Stimulated activated CD4-positive, alpha-beta T cell treated with anti-CD3 and anti-CD28 coated beads, TNF-alpha, amount 100 ng/mL, for 48 hours (primary cell): ENCODE measurements at places on chromosomes 12 and 14.
A peak's percentile ranks its signal among the peaks of the same experiment; 100 is the strongest.

DNA sequence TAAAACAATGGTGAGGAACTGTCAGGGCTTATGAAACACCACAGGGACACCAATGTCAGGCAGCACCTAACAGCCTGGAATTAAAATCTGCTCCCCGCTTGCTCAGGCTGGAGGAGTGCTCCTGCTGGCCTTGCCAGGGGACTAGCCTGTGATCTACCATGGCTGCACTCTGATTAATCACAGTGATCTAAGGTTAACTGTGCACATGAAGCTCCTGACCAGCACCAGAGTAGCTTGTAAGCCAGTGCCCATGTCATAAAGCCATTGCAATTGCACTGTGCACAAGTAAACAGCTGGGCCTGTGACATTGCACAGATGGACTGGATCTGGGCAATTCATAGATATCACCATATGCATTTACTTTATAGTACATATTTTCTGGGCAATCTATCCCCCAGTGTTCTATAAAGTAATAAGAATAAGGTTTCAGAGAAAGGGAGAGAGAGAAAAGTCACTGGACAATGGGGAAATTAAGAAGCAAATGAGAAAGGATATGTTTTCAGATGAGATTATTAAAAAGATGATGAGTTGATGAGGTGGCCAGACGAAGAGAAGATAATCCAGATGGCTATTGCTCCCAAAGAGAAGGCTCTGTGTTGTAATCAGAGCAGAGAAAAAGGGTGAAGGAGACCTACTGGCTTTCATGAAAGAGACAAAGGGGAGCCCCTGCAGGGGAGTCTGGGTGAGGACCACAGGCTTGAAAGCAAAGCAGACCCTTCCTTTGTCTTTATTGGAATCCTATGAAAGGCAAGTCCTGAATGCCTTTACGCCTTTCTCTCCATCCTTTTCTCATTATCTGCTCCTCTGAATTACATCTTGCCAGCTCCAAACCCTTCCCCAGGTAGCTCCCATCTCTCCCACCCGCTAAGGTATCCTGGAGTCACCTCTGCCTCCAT, 145.8 kb downstream of the SLC38A6 start:
- no peak for DNase-seq

DNA sequence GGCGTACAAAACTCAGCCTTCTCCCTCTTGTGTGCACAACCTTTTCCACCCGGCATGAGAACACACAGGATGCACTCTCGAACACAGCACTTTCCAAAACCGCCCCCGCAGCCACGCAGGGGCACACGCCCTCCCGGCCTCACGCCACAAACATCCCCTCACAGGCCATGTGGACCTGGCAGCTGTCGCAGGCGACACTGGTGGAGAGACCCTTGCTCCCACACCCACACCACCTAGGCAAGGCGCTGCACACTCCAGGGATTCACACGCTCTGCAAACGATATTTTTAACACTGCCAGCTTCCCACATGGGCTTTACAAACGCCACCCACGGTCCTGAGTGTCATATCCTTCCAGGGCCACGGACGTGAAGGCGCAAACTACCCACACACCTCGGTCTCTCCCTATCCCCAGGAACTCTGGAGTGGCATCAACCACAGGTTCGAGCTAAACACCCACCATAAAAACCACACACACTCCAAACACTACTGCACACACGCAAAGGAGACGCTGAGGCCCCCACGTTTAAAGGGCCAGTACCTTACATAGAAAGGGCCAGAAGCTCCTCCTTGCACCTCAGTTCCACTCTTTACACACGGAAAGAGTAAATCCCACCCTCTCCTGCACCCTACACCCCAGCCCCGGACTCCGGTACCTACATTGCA, 12.4 kb upstream of the ITGB7 start:
- DNase-seq = peak; percentile 66

DNA sequence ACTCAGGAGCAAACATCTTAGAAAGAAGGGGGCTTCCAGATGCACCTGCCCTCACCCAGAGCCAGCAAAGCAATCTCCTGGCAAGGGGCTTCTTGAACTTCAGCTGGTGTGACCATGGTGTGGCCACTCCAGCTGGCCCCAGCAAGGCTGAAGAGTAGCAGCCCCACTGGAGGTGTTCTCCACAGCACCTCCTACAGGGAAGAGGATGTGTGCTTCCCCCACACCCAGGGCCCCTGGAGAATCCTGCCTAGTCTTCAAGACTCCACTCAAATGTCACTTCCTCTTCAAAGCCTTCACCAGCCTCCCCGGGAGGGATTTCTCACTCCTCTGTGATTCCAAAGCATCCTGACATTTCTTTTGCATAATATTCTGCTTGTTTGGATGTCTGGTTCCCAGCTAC, 8.5 kb downstream of the RAB15 start:
- DNase-seq = no peak

DNA sequence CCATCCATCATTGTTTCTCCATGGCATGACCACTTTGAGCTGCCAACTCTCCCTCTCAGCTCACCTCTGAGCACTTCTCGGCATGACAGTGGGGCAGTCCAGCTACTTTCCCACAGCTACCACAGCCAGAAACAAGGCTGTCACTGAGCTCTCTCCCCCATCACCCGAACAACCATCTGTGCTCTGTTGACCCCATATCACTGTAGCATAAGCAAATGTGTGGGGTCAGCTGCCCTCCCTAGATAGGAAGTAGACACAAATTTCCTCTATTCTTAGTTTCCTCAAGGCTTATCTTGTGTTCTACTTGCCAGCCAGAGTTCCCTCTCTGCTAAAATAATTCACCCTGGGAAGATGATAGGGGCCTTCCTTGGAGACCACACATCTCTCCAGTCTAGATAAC, 82.6 kb upstream of the FUT8 start:
- DNase-seq = no peak

DNA sequence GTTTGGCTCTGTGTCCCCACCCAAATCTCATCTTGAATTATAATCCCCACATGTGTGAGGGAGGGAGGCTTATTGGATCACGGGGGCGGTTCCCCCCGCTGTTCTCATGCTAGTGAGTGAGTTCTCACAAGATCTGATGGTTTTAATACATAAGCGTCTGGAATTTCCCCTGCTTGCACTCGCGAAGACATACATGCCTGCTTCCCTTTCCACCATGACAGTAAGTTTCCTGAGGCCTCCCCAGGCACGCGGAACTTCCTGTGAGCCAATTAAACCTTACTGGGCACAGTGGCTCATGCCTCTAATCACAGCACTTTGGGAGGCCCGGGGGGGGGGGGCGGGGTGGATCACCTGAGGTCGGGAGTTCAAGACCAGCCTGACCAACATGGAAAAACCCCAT, 60.8 kb downstream of the R3HDM2 start:
- no peak for DNase-seq

DNA sequence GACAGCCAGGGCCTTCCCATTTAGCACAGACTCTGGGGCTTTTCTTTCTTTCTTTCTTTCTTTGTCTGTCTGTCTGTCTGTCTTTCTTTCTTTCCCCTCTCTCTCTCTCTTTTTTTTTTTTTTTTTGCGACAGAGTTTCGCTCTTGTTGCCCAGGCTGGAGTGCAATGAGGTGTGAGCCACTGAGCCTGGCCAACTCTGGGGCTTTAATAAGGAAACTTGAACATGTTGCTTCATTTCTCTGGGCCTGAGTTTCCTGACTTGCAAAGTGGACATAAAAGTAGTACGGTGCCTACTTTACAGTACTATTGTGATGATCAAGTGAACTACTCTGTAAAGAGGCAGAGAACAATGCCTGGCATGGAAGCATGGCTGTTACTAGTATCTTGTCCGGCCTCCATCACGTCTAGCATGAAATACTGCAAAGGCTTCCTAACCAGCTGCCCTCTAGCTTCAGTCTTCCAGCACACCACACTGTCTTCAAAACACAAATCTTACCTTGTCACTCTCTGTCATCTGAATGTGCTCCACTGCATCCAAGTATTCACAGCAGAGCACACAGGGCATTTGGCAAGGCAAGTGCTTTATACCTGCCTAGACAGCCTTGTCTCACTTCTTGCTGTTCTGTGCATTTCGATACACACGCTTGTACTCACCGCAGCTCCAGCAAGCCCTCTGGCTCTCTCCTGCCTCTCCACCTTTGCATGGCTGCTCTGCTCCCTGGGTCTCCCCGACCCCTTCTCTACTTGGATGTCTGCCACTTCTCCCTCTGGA, 96.7 kb downstream of the IRF2BPL start:
- DNase-seq = no peak

DNA sequence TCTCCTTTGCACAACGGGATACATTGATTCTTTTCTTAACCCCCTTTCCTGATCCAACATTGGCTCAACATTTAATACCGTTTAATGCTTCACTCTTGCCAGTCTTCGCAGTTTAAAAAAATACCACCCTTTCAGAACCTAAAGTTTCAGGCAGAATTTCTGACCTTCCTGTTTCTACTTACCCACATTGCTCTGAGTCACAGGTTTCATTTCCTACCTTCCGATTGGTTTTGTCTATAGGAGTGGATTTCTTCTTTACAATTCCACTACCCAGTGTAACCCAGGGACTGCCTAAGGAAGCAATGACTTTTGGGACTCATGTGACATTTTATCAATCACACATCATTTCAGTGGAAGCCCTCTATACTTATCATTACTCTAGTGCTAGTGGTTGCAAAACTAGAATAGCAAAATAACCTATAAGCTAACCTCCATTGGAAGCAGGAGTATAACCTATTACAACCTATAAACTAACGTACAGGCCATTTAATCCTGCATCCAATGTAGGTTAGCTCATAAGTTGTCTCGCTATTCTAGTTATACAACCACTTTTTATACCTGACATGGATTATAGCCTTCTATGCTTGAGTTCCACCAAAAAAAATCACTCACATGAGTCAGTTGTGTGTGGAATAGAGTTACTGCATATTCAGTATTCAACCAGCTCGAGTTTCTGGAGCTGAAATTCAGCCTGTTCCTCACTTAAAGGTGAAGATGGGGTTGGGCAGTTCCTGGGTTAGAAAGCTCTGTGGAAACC, 64.9 kb upstream of the KITLG start:
- DNase-seq = no peak

DNA sequence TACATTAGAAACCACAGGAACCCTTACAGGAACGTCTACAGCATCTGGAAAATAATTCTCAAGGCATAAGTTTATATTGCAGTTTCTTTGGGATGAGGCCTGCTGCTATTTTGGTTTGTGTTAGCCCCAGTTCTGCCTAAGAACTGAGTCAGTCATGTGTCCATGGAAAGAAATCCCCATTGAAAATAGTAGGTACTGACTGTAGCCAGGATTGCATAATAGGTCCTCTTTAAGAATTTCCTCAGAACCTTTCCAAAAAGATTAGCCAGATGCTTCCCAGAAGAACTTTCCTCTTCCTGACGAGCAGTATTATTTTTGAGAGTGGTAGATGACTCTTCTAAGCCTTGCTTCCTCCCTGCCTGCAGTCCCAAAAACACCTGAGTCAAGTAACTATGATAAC, 52.6 kb downstream of the RASSF8 start:
- no peak for DNase-seq

- no peak for DNase-seq
These were observed 852 bp downstream of the COX16 start for GRCh38 chr14:70358631-70359030.

DNA sequence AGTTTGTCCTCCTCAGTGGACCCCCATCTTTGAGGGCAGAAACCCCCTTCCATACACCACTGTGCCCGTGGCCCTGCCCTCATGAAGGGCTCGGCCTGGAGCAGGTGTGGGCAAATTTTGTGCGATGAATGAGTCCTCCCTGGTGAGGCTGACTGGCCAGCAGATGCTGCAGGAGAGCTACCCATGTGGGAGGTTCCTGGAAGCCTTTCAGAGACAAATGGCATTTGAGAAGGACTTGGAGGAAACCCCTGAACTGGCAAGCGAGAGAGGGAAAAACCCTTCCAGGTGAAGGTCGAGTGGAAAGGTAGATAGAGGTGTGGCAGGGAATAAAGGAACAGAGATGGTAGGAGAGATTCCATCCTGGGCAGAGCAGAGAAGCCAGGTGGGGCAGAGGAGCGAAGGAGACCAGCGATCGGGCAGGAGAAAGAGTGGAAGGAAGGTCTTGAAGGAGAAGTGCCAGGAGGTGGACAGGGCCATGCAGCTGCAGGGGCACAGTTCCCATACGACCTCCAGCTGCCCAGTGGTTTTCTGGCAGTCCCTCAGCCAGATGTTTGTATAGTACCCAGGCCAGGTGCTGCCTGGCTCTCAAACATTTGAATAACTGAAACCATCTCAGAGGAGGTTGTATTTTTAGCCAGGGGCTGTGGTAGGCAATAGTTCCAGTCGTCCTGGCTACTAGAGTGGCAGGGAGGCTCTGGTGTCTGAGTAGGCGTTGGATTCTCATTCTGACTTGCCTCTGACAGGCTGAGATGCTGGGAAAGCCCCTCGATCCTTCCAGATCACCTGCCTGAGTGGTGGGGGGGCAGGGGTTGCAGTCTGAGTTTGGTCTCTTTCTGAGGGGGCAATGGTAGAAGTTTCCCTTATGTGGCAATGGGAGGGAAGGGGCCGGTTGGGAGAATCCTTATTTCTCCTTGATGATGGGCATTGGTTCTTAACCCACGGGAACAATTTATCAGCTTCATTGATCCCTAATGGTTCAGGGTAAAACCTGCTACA, 40.1 kb downstream of the FBXL14 start:
- peak; percentile 34 for DNase-seq

DNA sequence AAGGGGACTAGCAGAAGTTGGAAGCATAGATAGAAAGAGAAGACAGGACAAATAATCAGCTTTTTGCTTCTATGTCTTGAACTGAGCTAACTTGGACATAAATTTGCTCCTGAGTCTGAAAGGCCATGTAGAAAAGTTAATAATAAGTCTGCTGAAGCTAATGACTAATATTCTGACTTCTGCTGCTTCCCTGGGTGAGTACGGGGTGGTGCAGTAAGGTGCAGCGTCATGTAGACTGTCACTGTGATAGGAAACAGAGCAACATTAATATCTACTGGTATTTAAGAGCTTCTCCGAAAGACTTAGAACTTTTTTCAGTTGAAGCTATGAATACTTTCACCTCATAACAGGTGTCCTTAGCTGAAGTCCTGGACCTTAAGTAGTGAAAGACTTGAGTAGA, 34.1 kb upstream of the CPM start:
- no peak for DNase-seq

- DNase-seq = no peak
These were observed 134.7 kb downstream of the NOVA1 start for GRCh38 chr14:26463136-26463535.

GRCh38 chr14:105030836-105031396, 10.0 kb upstream of the CDCA4 start:
- no peak for DNase-seq

DNA sequence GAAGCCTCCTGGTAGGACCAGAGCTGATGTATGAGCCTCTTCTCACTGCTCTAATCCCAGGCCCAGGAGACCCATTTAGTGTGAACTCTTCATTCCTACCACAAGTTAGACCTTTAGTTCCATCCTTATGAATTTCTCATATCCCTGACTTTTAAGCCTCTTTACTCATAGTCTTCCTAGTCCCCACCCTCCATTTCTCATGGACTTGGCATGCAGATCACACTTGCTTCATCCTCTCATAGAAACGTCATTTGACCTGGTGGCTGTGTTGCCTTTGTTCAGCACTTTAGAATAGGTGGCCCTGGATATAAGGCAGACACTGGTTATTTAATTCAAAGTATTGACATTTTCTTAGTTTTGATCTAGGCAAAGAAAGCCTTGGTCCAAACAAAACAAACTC, 99.5 kb downstream of the SLC16A7 start:
- DNase-seq = no peak

GRCh38 chr12:54683398-54683797, 35.2 kb upstream of the DCD start:
- no peak for DNase-seq
